BJ (cell line): ENCODE measurements at places on chromosomes 2 and 18. TPM values are rescaled to one million over a fixed set of nuclear protein-coding genes. Genes with fewer than 3 reads are reported as not detected.

CCDC102B gene
- 2.8 and 3.4 TPM in 2 replicates for polyA plus RNA-seq

SKA1 gene
- polyA plus RNA-seq, result 6.2 and 9.7 TPM in 2 replicates

RGPD6 gene
- 4.1 and 12.6 TPM in 2 replicates for polyA plus RNA-seq

TIA1 gene
- 60.1 and 93.8 TPM in 2 replicates for polyA plus RNA-seq

FASTKD2 gene
- 23.1 and 28.7 TPM in 2 replicates for polyA plus RNA-seq

CCBE1 gene
- 35.4 and 51.2 TPM in 2 replicates for polyA plus RNA-seq

ALKAL2 gene
- not detected in 2 replicates for polyA plus RNA-seq

FAM117B gene
- 0.29 and 0.43 TPM in 2 replicates for polyA plus RNA-seq

LRRTM1 gene
- not detected in 2 replicates for polyA plus RNA-seq

- no peak for DNase-seq
Measured at GRCh38 chr2:241563981-241564595, 5.5 kb downstream of the BOK start.

DNA sequence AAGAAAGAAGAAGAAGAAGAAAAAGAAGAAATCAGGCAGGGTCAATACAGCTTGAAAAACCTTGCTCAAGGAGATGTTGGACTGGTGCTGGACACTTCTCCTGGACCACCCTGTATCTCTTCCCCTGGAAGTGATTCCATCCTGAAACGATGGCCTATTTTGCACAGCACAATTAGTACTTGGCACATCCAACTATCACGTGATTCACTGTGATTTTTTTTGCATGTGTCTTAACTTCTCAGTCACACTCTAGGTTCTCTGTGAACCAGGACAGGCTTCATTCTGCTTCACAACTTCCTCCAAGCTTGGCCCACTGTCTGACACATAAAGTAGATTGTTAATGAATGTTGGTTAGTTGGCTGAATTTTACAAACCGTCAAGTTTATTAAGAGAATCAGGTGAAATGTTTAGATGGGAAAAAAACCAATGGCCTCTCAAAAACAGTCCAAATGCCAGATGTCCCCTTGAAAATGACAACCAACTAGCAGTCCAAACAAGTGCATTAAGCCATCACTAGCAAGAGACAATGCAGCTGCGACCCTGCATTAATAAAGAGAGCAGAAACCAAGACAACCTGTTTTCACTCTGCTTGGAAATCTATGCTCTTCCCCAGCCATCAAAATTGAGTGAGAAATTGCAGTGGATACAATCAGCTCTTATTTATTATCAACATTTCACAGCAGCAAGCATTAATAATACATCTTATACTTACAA is 300.0 kb upstream of the CHAC2 start:
- DNase-seq, result no peak

DNA sequence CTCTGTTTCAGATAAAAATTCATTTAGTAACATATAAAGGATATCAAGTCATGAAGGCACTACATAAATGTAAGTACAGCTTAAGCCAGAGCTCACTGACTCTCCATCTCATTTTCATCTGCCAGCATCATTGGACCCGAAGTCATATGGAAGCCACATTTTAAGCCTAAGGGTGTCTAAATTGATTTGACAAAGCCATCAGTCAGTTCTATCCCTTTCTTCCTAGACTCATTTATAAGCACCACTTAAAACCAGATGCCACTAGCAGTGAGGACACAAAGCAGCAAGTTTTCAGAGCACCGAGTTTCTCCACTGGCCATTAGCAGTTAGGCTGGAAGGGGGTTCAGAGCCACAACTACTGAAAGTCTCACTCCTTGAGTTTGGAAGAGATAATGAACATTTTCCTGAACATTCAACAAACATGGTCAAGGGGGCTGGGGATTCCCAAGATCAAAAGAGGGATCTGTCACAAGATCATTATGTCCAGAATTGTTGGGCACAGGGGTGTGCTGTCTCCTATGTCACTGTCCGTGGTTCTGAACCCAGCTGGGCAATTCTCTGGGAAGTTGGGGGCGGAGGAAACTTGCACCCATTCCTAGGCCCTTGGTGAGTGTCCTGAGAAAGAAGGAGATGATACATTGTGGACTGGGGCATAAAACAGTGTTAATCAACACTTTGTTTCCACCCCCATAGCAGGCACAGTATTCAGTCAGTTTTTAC is 158.5 kb upstream of the LMAN1 start:
- no peak for DNase-seq

DNA sequence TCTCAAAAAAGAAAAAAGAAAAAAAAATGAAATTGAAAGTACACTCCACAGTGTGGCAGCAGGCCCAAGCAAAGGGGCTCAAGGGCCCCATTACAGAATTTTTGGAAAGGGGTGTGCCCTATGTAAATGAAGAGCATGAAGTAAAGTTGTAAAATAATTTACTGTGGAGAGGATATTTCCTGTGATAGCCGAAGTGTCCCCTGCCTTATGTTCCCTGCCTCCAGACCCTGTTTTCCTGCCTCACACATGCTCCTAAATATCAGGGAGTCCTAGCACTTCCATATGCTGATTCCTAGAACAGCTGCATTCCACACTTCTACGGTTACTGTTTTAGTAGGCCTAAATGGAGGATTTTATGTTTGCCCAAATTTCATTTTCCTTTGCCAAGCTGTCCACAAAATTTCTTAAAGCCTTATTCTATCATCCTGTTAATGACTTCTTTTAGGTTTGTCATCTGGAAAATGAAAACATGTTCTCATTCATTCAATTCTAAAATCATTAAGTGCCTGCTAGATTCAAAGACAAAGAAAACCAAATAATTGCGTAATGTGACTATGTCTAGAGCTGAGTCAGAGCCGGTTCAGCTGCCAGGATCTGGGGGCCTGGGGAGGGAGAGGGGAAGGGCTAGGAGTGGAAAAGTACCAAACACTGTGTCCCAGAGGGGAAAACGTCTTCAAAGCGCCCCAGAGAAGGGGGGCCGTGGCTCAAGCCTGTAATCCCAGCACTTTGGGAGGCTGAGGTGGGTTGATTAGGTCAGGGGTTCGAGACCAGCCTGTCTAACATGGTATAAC is 25.9 kb upstream of the IMPA2 start:
- DNase-seq, result peak; percentile 71

DNA sequence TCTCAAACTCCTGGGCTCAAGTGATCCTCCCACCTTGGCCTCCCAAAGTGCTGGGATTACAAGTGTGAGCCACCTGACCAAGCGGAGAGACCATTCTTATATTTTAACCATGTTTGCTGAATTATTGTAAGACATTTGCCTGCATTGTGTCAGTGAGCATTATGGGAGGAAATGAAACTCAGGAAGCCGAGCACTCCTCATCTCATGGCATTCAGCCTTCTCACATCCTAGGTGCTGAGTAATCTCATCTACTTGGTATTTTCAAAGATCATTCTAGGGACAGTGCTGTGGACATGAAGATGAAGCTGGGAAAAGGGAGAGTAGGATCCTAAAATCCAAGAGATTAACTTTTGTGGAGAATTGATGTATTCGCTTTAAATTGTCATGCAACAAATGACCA is 66.1 kb downstream of the NAPG start:
- no peak for DNase-seq

DNA sequence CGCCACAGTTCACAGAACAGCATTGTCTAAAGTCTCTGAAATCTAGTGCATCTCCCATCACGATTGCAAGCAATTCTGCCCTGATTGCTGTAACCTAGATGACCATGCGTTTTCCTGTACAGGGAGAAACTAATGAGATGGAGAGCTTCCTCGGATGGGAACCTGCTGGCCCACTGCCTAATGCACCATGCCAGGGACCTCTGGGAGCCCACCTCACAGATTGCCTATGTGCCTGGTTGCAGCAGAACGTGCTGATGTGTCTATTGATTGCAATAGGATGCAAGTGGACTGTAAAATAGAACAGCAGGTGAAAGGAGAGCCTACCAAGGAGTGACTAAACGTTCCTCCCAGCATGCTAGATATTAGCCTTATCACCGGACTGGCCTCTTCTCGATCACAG is 141.0 kb upstream of the RAB12 start:
- DNase-seq, result no peak

DNA sequence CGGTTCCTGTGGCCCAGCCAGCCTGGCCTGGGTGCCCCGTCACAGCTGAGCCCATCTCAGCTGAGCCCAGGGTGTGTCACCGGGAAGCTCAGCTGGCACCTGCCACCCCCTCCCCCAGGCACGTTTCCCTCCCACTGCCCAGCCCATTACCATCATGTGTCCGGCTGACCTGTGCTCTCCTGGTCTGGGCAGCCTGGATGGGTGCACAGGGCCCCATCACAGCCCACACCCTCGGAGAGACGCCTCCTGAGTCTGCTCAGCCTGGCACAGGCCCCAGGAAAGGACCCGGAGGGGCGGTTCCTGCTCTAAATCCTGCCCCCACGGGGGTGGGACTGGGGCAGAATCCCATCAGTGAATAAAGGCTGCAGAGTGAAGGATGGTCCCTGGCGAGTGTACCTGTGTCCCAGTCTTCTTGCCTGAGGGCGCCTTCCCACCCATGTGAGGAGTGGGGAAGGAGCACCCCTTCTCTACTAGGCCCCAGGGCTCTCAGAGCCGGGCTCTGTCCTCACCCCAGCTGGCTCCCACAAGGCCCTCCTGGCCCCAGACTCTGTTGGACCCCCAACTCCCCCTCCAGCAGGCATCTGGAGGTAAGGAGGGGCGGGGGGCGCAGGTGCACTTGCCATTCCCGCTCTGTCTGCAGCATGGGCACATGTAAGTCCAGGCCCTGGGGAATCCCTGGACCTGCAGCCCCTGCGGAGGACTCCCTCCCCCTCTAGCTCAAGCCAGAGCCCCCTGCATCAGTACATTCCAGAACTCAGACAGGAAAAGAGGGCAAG is 21.2 kb downstream of the GPC1 start:
- no peak for DNase-seq

DNA sequence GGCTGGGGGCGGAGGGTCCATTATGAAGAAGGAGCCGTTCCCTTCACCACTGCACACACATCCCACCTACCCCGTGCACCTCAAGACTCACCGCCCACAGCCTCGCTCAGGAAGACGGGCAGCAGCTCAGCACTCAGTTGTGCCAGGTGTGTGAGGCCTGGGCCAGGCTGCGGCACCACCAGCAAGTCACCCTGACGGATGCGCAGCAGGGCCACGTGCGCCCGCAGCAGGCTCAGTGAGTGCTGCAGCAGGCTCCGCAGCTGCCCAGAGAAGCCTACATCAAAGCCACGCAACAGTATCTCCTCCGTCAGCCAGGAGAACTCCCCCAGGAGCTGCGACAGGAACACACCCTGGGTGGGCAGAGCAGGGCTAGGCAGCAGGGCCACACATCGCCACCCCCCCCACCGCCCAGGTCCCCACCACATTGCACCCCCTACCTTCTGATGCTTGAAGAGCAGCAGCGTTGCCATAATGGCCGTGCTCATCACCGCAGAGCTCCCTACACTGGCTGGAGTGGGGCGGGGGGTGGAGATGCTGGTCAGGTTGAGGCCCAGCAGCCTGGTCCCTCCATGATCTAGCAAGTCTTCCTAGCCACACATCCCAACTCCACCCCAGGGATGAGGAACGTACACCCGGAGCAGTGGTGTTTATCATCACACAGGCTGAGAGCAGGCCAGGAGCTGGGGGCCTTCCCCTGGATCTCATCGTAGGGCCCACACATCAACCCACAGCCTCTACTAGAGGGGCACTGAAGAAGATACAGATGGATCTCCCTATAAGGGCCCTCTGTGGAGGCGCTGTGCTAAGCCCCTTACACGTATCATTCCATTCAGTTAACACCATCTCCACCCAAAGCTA is 10.2 kb downstream of the GPAT2 start:
- DNase-seq, result no peak

DNA sequence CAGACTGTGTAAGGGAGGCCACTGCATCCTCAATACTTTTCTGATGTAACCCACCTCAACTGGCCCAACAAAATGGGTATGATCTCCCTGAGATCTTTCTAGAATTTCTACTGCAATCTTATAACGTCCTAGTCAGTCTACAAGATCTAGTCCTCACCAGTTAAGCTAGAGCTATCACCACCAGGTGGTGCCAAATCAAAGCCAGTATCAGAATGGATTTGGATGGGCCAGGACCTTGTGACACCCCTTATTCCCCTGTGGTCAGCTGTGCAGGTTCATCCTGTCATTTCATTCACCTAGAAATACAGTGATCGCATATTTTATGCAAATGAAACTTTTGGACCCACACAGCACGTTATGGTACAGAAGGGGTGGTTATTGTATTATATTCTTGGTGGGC is 90.3 kb downstream of the OLA1 start:
- DNase-seq, result no peak

DNA sequence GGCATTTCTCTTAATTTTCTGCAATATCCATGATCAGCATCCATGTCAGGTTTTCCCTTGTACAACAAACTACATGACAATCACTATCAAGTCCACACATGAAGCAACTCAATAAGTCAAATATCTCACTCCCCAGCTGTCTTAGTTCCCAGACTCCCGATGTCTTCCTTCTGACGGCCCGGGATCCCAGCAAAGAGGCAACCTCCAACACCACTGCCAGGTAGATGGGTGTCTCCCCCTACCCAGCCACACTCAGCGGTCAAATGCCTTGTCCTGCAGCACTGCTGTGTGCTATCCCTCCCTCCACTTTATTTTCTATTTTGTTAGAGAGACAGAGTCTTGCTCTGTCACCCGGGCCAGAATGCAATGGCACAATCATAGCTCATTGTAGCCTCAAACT is 23.3 kb downstream of the TRABD2A start:
- no peak for DNase-seq

DNA sequence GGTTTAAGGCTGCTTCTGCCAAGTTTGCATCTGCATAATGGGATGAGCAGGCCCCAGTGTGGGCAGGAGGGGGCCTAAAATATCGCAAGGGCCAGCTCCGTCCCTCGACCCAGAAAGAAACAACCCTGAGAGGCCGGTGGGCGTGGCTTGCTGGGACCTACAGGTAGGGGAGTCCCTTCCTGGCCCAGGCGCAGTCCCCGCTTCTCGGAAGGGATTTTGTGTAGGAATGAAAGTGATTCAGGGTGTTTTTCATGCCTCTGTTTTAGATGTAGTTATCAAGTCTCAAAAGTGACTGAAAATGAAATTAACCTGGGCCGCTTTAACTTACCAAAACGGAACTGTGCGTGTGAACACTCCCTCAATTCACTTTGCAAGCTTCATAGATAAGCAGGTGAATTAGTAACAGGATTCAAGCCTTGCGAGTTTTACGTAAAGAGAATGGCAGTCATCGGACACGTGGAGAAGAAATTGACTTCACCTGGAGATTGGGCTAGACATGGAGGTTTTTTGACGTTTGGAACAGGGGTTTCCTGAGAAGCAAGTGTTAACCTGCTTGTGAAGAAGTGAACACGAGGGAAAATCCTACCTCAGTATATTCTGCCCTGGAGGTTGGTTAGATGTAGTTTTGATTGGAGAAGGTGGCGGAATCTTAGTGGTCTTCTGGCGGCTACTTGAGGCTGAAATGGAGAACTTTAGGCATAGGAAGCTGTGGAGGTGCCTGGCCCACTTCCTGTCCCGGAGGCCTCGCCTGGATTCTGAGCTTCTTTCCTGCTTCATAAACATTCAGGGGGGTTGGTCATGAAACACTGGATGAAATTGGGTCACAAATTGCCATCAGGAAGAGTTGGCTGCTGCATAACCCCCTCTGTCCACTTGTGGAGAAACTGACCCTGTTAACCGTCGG is 1.7 kb downstream of the NCK2 start:
- no peak for DNase-seq

- no peak for DNase-seq
Measured at GRCh38 chr2:200850512-200851256, 13.8 kb downstream of the CLK1 start.

GRCh38 chr18:55447672-55448018 is 140.3 kb downstream of the TCF4 start:
- DNase-seq, result no peak

GRCh38 chr2:148899638-148900318 is 24.8 kb downstream of the KIF5C start:
- DNase-seq, result no peak
